ENCODE measurements at places on chromosomes 6 and 20. TPM values are rescaled to one million over a fixed set of nuclear protein-coding genes. Genes with fewer than 3 reads are reported as not detected.

- no peaks in the 10 kb centered on the region for H3K27me3 ChIP-seq
- no peaks in the 10 kb centered on the region for H3K36me3 ChIP-seq
- no peaks in the 10 kb centered on the region for H3K4me1 ChIP-seq
- DNase-seq: no peak
- no peak overlapping the region for H3K27ac ChIP-seq
Observed at GRCh38 chr6:112821476-112821875, 474.3 kb downstream of the RFPL4B start.

GRCh38 chr20:59010995-59011873 lies 4.2 kb upstream of the CTSZ start:
- H3K4me1 ChIP-seq: peaks cover 38% of the 10 kb centered on the region
- no peaks in the 10 kb centered on the region for H3K36me3 ChIP-seq
- peak; percentile 66 for DNase-seq
- H3K4me3 ChIP-seq: no peak overlapping the region

- H3K4me1 ChIP-seq: no peaks in the 10 kb centered on the region
- no peaks in the 10 kb centered on the region for H3K36me3 ChIP-seq
- DNase-seq: no peak
- no peaks in the 10 kb centered on the region for H3K27me3 ChIP-seq
- no peak overlapping the region for H3K4me3 ChIP-seq
Observed at GRCh38 chr6:134950482-134950881, 581 bp upstream of the ALDH8A1 start.

GRCh38 chr6:24761851-24762250 lies 12.9 kb upstream of the GMNN start:
- H3K27me3 ChIP-seq: no peaks in the 10 kb centered on the region
- no peak overlapping the region for H3K27ac ChIP-seq
- no peaks in the 10 kb centered on the region for H3K36me3 ChIP-seq
- H3K4me1 ChIP-seq: peaks cover 27% of the 10 kb centered on the region
- DNase-seq: no peak
- H3K4me3 ChIP-seq: no peak overlapping the region

DNA sequence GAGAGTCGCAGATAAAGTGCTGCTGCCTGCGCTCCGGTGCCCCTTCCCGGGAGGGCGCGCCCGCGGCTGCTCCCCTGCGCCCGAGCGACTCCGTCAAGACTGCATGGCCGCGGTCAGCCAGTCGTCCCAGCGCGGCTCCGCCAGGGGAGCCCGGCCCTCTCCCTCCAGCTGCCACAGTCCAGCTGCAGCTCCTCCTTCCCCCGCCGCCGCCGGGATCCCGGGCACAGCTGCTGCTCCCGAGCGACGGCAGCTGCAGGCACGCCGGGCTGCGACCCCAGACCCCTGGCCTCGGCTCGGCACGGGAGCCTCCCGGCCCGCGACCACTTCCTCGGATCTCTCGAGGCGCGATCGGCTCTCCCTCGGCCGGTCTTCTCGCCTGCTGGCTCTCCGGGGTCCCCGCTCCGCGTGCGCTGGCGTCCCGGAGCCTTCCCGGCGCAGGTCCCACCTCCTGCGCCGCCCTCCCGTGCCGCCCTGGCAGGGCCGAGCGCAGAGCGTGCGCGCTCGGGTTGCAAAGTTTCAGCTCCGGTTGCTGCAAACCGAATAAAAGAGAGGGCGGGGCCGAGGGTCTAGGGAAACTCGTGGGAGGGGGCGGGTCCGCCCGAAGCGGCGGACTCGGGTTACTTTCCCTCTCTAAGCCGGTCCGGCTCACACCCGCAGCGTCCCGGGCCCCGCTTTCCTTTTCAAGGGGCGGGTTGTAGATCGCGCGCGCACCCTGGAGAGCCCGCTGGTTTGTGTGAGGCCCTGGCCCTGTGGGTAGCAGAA lies at the start of gene CNKSR3:
TSS of gene CNKSR3 (minus strand) at position 542 of the 762 bp plus-strand sequence. CDS start 571 bp downstream, outside the sequence.
- DNase-seq: peak; percentile 97
- H3K4me1 ChIP-seq: peaks cover 51% of the 10 kb centered on the region
- no peaks in the 10 kb centered on the region for H3K27me3 ChIP-seq
- no peaks in the 10 kb centered on the region for H3K36me3 ChIP-seq
- peak within 1 kb of the TSS; percentile 82 for H3K4me3 ChIP-seq
- H3K27ac ChIP-seq: peak within 1 kb of the TSS; percentile 96

- no peak overlapping the region for H3K4me3 ChIP-seq
- no peaks in the 10 kb centered on the region for H3K36me3 ChIP-seq
- H3K4me1 ChIP-seq: peaks cover 39% of the 10 kb centered on the region
- no peak overlapping the region for H3K27ac ChIP-seq
Observed at GRCh38 chr6:56840467-56841380, 114.2 kb upstream of the BEND6 start.

DNA sequence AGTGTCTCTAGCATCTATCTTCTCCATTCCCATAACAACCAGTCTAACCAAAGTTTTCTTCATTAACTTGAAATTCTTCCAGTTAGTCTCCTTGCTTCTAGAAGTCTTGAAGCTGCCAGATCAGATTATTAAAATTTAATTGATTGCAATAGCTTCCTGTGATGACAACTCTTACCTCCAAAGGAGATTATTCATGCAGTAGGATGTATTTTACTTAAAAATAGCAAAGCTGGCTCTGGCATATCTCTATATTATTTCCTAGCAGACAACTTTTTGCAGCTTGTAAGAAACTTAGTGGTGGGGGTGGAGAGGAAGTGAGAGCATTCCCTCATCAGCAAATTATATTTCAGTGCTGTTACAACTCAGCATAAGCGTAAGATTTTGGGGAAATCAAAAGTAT lies 290.4 kb downstream of the GRIK2 start:
- H3K36me3 ChIP-seq: no peaks in the 10 kb centered on the region
- no peak overlapping the region for H3K4me3 ChIP-seq

- H3K4me3 ChIP-seq: no peak overlapping the region
- DNase-seq: no peak
- peaks cover 41% of the 10 kb centered on the region for H3K4me1 ChIP-seq
Observed at GRCh38 chr6:109345986-109346385, 36.3 kb downstream of the CD164 start.

- DNase-seq: no peak
- no peak overlapping the region for H3K27ac ChIP-seq
- H3K4me1 ChIP-seq: no peaks in the 10 kb centered on the region
- no peaks in the 10 kb centered on the region for H3K36me3 ChIP-seq
Observed at GRCh38 chr6:146870760-146871159, 272.0 kb downstream of the ADGB start.

Gene NMBR
- not detected for total RNA-seq

Gene SNAP25
- total RNA-seq: 5.1 TPM

Gene RNF8
- 23.5 TPM for total RNA-seq
